ENCODE measurements at places on chromosomes 5 and 9.

DNA sequence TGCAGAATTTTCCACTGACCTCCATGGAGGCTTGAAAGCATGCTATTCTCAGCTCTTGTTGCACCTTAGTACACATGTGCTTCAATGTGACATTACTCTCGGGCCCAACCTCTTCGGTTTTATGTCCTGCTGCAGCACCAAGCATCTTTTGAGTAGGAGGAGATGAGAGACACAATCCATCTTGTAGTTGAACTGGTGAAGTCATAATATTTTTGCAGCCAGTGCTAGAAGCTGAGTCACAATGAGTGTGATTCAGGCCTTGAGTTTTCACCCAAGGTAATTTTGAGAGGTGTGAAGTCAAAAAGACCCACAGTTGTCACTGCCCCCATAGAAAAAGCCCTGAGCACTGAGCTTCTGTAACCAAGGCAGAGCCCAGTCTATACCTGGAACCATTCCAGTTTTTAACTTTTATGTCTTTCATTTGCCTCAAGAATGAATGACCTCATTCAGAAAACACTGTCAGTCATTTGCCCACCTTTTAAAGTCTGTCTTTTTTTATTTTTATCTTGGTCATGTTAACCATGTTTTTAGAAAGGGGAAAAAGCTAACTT lies 117.7 kb downstream of the ZNF462 start:
- peak; percentile 39 for DNase-seq

GRCh38 chr5:113190347-113190746 lies 213.7 kb downstream of the DCP2 start:
- peak; percentile 46 for DNase-seq

DNA sequence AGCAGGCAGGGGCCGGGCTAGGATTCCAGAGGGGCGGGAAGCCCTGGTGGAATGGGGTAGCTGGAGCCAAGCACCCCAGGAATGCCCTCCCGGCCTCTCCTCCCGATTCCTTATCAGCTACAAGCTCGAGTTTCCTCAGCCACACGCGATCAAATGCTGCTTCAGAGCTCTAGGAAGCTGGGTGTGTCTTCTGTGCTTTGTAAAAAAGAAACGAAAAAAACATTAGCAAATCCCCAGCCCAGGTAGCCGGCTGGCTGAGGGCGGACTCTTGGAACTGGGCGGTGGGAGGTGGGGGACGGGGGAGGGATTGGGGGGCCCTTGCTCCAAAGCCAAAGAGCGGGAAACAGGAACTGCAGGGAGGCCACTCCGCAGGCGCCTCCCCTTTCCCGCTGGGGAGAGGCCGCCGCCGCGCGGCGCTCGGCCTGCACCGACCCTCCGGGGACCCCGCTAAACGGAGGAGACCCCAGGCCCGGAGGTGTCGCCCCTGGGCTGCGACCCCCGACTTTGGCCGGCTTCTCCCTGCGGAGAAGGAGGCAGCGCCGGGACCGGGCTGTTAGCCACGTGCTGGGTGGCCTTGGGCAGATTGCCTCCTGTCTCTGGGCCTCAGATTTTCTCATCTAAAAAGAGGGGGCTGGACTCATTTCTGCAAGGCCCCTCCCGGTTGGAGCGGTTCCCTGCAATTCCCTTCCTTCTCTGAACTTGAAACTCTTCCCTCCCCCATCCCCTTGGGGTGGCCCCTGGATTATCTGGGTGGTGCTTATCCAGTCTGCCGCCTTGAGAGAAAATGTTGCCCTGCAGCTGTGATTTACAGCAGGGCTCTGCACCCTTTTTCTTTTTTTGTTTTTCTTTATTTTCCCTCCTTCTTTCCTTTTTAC lies 40.9 kb upstream of the FABP6 start:
- DNase-seq, result no peak

- no peak for DNase-seq
These were observed 27.6 kb downstream of the ZBTB43 start for GRCh38 chr9:126832440-126832839.

DNA sequence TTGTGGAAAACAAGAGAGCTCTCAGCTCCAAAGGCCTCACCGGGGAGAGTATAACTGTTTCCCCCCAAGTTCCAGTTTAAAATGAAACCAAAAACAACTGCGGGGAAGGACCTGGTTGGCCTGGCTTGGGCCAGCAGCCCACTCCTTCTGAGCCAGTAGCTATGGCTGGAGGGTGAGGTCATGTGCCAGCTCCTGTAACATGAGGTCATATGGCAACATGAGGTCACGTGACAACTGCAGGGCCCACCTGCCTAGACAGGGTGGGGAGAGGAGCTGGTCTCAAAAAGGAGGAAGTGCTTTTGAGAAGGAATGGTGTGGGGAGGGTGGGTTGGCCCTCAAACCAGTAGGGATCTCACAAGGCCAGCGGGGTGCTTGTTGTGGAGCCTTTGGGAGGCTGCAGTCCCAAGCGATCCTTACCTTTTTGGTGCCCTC lies 29.3 kb upstream of the CRB2 start:
- no peak for DNase-seq

DNA sequence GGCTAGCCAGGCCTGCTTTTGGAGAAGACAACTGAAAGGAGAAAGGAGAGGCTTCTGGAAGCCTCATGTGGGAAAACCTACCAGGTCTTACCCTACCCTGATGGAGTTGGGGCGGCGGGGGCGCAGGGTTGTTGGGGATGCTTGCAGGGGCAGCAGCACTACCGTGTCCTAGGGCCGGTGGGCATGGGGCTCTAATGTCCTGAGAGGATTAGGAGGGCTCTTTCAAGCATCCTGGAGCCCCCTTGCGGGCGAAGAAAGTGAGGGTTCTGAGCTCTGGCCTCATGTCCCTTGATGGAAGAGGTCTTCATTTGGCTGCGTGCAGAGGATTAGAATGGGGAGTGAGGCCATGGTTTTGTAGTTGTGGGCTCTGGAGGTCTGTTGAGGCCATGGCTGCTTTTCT lies 86.9 kb upstream of the PITX1 start:
- no peak for DNase-seq

GRCh38 chr9:120214332-120214731 lies 365.6 kb downstream of the CDK5RAP2 start:
- no peak for DNase-seq

GRCh38 chr5:82517544-82518075 lies 239.5 kb upstream of the RPS23 start:
- no peak for DNase-seq

DNA sequence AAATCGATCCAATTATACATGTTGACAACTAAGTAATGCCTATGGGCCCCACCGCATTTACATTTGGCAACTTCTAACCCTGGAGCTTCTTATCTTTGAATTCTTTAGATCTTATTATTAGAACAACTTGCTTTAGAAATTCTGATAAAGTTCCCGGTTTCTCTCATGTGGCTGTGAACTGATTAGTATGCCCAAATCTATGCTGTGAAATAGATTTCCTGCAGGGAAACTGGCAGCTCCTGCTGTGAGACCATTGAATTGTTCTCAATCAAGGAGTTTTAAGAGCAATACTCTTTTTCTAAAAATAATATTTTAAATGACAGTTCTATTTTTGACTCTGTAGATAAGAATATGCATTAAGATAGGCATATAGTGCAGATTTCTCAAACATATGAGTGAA lies 177.5 kb downstream of the GABRB2 start:
- no peak for DNase-seq

GRCh38 chr9:25421560-25421959 lies 256.7 kb downstream of the TUSC1 start:
- no peak for DNase-seq

- no peak for DNase-seq
These were observed 5.4 kb upstream of the NRARP start for GRCh38 chr9:137307255-137308056.

GRCh38 chr9:89978185-89978584 lies 373.4 kb downstream of the GADD45G start:
- peak; percentile 34 for DNase-seq

GRCh38 chr9:128116104-128117083 lies 11.1 kb downstream of the PTGES2 start:
- no peak for DNase-seq

DNA sequence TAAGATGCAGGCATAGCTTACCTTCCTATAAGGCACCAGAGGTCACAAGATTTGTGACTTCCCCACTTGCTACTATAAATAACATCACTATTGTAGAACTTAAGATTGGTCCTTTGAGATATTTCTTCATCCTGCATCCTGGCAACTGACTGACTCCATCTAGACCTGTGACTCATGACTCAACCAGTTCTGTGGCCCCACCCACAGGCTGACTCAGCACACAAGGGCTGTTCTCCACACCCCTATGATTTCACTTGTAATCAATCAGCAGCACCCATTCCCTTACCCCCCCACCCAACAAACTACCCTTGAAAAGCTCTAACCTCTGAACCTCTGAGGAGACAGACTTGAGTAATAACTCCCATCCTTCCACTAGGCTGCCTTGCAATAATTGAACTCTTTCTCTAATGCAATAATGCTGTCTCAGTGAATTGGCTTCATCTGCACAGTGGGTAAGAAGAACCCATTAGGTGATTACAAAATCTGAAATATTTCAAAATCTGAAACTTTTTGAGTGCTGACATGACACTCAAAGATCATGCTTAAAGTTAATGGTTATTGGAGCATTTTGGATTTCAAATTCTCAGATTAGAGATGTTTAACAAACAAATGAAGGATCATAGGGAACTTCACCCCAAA lies 296.7 kb downstream of the ARL15 start:
- DNase-seq, result peak; percentile 97

DNA sequence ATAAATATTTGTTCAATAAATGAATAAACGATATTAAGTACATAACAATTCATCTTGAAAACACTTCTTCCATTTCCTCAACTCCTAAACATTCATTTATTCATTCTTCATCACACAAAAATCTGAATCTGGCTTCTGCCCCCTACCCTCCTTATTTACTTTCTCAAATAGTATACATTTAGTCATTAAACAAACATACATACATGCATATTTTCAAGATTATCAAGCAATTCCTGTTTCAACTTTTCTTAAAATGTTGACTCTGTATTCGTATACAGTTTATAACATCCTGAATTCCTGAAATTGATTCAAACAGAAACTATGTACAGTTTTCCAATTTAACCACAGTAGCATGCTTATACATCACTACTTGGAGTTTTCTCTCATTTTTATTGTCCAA lies 129.0 kb downstream of the MUSK start:
- peak; percentile 65 for DNase-seq

- no peak for DNase-seq
These were observed 60.1 kb upstream of the FCHO2 start for GRCh38 chr5:72895758-72896157.

- no peak for DNase-seq
These were observed 5.5 kb upstream of the CACFD1 start for GRCh38 chr9:133454325-133454724.

Measured in epithelial cell of esophagus (primary cell).